ENCODE measurements at places on chromosomes 4 and X.

DNA sequence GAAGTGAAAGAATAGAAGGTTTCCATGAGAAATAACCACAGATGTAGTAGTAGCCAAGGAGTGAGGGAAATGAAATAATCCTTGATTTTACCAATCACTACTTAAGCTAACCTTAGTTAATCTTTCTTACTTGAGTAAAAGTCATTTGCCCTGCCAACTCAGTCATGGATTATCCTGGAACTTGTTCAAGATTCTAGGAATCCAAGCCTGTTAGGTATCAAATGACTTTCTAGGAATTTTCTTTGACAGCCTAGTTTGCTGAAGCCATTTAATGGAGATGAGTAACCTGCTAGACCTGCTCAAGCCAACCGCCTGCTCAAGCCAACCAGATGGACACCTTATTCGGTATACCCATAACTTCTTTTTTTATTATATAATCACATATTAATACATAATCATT, 180.5 kb downstream of the KLHL13 start:
- DNase-seq, result no peak

DNA sequence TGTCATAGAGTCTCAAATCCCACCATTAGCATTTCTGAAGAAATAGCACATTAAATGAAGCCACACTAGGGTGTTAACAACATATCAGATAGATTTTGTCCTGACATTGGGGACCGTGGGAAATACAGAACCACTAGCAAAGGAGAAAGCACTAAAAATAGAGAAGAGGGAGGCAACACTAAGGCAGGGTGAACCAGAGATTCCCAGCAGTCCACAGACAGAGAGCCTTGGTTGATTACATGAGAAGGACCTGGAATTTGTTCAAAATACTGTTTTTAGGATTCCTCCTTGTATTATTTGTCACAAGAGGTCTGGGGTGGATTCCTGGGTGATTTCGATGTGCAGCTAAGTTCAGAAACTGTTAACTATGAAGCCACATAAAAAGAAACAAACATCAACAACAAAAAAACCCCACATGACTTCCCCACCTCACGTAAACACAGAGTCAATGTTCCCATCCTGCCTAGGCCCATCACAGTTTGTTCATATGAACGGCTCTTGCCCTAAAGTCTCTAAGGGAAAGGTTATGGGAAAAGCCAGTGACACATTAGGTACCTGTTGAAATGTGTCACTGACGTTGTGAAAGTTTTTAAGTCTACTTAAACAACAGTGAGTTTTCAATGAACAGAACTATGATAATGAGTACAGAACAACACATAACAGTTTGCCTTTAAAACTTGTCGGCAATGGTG, 23.6 kb upstream of the GRSF1 start:
- no peak for DNase-seq

DNA sequence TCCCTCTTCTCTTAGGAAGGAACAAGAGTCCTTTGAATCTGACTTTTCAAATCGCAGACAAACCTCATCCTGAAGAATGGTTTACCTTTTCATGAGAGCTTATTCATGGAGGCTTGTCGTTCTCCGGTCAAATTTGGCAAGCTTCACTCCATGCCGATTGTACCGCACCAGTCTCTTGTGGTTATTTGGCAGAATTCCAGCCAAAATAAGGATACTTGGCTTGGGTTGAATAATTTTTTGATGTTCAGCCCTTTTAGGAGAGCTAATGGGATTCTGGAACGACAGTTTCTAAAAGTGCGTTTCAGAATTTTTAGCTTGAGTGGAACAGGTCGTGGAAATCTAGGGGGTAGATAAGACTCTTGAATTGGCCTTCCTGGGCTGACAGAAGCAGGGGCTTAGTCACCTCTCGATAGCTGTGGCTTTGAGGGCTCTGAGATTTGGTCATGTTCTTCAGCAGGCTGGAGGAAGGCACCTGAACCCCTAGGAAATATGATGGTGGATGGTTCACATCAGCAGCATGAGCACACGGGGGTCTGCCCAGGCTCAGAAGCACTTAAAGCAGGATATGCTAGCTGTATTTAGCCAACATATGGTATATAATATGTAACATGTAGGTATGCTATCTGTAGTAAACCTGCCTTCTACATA, 1.5 kb downstream of the KLHL2 start:
- peak; percentile 13 for DNase-seq

GRCh38 chrX:11666164-11666563, 444 bp upstream of the ARHGAP6 start:
- DNase-seq, result no peak

GRCh38 chrX:69117876-69118526, 47.3 kb downstream of the PJA1 start:
- DNase-seq, result no peak

Measured in NCI-H2081 (cell line).